ENCODE measurements at places on chromosomes 3 and 15.

DNA sequence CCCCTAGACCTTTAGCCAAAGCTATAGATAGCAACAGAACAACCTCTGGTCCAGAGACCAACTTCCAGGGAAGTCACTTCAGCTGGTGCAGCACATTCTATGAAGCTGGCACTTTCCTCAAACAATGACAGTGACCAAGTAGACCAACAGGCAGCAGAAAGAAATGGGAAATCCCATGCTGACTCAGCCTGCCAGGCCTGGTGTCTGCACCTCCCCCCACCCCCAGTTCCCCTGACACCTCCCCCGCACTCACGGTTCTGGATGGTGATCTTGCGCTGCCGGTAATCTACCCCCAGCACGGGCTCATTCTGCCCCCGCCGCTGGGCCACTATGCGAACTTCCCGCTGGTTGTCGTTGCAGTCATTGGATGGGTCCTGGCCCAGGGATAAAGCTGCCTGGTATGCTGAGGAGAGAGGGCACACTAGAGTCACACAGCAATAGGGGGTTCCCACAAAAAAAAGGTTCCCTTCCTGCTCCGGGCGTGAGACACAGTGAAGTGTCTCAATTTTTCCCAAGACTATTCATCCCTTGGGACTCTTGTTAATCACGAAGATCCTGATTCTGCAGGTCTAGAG, 17.0 kb downstream of the ILDR1 start:
- H3K36me3 ChIP-seq: no peaks in the 10 kb centered on the region
- H3K4me3 ChIP-seq: no peak overlapping the region
- H3K27me3 ChIP-seq: no peaks in the 10 kb centered on the region
- no peak overlapping the region for H3K27ac ChIP-seq
- no peak for DNase-seq

DNA sequence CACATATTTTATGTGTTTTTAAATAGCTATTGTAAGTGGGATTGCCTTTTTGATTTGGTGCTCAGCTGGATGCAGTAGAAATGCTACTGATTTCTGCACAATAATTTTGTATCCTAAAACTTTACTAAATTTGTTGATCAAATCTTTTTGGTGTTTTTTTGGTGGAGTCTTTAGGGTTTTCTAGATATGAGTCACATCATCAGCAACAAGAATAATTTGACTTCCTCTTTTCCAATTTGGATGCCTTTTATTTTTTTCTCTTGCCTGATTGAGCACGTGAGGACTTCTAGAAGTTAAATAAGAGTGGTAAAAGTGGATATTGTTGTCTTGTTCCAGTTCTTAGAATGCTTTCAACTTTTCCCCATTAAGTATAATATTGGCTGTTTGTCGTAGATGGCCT, 51.3 kb downstream of the TLNRD1 start:
- peaks cover 12% of the 10 kb centered on the region for H3K27me3 ChIP-seq
- H3K4me3 ChIP-seq: no peak overlapping the region
- DNase-seq: no peak
- H3K27ac ChIP-seq: no peak overlapping the region
- H3K36me3 ChIP-seq: no peaks in the 10 kb centered on the region

DNA sequence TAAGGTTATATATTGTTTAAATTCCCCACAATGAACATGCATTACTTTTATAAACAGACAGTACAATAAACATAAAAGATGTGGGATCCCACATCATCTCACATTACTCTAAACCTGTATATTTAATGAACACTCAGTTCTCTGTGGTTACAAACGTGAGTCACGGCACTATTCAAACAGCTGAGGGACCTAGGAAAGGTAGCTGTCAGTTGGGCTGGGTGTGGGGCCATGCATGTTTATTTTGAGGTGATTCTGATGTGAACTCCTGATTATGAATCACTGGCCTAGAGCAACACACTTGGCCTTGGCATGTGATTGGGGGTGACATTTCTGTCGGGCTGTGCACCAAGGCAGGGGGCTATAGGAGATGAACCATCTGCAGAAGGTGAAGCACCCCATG, 147.6 kb upstream of the HACD2 start:
- peak; percentile 97 for DNase-seq
- H3K4me3 ChIP-seq: no peak overlapping the region
- H3K27me3 ChIP-seq: no peaks in the 10 kb centered on the region
- H3K36me3 ChIP-seq: peaks cover 52% of the 10 kb centered on the region
- peaks cover 37% of the 10 kb centered on the region for H3K4me1 ChIP-seq

- H3K36me3 ChIP-seq: no peaks in the 10 kb centered on the region
- H3K4me3 ChIP-seq: no peak overlapping the region
- H3K27me3 ChIP-seq: peaks cover 6% of the 10 kb centered on the region
- DNase-seq: no peak
- peaks cover 2% of the 10 kb centered on the region for H3K4me1 ChIP-seq
- H3K27ac ChIP-seq: no peak overlapping the region
These were observed 14.9 kb upstream of the DNAAF4 start for GRCh38 chr15:55522742-55523450.

DNA sequence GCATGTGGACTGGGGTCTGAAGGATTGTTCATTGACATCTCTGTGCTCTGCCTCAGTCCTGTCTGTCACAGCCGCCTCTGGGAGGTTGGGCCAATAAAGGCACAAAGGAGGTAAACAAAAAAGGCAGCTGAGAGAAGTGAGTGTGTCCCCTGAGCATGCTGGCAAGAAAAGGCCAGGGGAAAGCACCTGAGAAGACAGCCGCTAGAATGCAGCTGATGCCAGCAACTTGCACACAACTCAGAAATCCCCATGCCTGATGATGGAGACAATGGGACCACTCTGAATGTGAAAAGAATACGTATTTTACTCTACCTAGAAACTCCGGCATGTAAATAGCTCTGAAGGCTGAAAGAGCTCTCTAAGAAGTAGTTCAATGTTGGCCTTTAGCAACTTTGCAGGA, 118.7 kb downstream of the KCNH8 start:
- no peaks in the 10 kb centered on the region for H3K36me3 ChIP-seq
- no peak overlapping the region for H3K4me3 ChIP-seq
- H3K4me1 ChIP-seq: no peaks in the 10 kb centered on the region
- no peak for DNase-seq
- no peak overlapping the region for H3K27ac ChIP-seq

DNA sequence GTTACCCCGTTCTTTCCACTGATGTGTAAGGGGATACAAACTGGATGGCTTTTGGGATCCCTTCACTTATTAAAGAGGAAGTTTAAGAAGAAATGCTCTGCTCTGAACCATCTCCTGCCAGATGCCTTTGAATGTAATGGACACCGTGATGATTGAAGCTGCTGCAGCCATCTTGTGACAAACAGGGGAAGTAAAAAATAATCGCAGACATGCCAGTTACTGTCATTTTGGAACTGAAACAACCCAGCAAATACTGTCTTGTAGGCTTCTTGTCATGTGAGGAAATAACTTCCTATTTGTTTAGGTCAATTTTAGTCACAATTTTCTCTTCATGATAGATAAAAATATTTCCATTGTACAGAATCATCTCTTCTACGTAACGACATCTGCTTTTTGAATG, 224.0 kb downstream of the CHL1 start:
- H3K27me3 ChIP-seq: no peaks in the 10 kb centered on the region
- no peaks in the 10 kb centered on the region for H3K4me1 ChIP-seq
- no peak overlapping the region for H3K27ac ChIP-seq
- no peak for DNase-seq
